ENCODE measurements at places on chromosomes 16 and 17.

GRCh38 chr16:71659471-71659870 is 33.5 kb downstream of the MARVELD3 start:
- DNase-seq: no peak

GRCh38 chr17:4006745-4007211 is 42.5 kb upstream of the ATP2A3 start:
- no peak for DNase-seq

- DNase-seq: no peak
Observed at GRCh38 chr16:28313587-28313986, 21.3 kb downstream of the SBK1 start.

DNA sequence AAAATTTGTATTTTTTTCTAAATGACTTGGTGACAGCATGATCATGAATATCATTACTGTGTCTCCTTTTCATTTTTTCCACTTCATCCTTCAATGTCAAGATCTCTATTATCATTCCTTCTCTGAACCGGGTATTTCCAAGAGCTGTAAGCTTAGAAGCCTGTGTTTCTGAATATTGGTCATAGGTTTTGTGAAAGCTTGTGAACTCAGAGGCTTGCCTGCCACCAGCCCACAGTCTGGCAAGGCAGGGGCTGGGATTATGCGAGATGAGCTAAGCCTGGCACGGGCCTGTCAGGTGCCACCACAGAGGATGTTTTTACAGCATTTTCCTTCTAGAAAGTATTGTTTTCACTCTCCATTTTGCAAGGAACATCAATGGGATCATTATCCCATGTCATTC is 92.8 kb downstream of the MYH10 start:
- no peak for DNase-seq

- DNase-seq: peak; percentile 23
Observed at GRCh38 chr17:59842901-59843652, 49.7 kb downstream of the TUBD1 start.

- no peak for DNase-seq
Observed at GRCh38 chr17:66415366-66416206, 113.2 kb downstream of the PRKCA start.

GRCh38 chr17:55783684-55784245 is 32.9 kb downstream of the PCTP start:
- DNase-seq: no peak

GRCh38 chr16:81554979-81555378 is 110.4 kb downstream of the CMIP start:
- DNase-seq: no peak

DNA sequence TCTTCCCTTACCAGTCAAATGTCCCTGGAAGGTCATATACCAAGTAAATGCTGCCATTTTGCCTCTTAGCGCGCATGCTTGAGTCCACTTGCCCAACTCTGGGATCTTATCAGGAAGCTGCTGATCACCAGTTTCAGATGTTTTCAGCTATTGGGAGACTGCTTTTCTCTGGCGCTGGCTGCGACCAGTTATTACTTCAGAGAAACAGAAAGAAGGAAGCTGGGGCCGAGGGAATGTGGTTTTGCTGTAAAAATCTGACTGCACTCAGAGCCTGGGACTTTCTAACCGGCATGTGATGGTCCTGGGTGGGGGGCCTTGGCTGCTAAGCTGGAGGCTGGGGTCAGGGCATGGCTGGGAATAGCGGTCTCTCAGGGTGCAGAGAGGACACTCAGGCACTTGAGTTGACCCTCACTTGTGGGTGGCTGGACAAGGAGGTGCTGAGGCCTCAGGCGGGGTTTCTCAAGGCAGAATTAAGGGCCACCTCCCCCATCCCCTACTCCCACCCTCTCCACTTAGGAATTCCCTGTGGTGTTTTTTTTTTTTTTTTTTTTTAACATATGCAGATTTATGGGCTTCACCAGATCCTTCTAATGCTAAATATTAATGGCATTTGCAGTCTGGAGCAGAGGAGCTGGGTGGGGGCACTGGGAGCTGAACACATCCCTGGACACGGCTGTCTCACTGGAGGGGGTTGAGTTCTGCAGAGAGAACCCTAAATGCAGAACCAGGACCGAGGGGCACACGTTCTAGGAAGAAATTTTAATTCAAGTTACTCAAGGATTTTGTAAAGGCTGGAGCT is 145.8 kb downstream of the CYLD start:
- DNase-seq: no peak

- DNase-seq: no peak
Observed at GRCh38 chr17:32497431-32498205, 10.8 kb downstream of the CDK5R1 start.

DNA sequence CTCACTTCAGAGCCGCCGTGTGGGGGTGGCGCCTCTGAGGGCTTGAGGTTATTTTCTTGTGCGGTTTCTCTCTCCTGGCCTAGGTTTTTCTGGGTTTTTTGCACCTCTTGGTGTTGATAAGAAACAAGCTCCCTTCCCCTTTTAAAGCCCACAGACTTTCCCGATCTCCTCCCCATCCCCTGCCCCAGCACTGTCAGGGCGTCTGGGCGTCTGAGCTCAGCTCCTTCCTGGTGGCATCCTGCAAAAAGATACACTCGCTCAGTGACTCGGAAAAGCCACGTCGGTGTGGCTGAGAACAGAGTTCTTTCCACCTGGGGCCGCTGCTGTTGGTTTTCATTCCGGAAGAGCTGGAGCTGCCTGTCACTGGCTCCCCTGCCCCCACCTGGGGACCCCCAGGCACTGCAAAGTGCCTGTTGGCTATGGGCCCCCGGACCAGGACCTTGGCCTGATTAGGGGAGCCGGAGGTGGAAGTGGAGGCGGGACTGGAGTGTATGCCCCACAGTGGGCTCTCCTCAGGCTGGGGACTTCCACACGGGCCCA is 14.5 kb downstream of the BAIAP2 start:
- DNase-seq: no peak

GRCh38 chr17:35073991-35074627 is 10.6 kb upstream of the RFFL start:
- no peak for DNase-seq

DNA sequence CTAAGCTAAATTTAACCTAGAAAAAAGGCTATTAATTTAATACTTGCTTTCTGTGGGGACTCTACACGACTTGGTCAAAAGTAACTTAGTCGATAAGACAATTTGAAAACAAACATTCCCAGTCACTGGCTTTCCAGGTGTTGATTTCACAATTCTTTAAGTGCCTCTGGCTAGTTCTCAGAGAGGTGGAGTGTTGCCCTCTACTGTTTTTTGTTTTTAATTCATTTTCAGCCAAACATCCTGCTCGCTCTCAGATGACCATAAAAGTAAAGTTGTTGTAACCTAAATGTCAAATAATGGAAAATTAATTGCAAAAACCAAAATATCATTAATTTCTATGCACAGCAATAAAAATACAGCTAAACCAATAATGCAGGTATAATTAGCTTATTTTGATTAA is 107.1 kb downstream of the MYO1D start:
- DNase-seq: peak; percentile 6

- no peak for DNase-seq
Observed at GRCh38 chr17:21200590-21201297, 13.2 kb downstream of the TMEM11 start.

DNA sequence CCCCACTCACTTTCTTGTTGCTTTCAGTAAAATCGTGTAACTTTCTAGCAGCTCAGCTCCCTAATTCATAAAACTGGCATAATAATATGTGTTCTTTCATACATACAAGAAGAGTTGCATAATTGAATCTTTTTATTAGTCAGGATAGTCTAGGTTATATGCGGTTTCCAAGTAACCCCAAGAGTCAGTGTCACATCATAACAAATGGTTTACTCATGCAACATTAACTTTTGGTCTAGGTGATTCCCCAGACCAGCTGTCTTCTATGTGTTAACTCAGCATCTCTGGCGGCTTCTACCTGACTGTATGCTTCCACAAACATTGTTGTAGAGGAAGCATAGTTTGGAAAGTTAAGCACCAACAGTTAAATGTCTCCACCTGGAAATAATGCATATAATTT is 1000.4 kb downstream of the CDH11 start:
- DNase-seq: no peak

- no peak for DNase-seq
Observed at GRCh38 chr17:8900626-8901585, 33.4 kb upstream of the PIK3R6 start.

DNA sequence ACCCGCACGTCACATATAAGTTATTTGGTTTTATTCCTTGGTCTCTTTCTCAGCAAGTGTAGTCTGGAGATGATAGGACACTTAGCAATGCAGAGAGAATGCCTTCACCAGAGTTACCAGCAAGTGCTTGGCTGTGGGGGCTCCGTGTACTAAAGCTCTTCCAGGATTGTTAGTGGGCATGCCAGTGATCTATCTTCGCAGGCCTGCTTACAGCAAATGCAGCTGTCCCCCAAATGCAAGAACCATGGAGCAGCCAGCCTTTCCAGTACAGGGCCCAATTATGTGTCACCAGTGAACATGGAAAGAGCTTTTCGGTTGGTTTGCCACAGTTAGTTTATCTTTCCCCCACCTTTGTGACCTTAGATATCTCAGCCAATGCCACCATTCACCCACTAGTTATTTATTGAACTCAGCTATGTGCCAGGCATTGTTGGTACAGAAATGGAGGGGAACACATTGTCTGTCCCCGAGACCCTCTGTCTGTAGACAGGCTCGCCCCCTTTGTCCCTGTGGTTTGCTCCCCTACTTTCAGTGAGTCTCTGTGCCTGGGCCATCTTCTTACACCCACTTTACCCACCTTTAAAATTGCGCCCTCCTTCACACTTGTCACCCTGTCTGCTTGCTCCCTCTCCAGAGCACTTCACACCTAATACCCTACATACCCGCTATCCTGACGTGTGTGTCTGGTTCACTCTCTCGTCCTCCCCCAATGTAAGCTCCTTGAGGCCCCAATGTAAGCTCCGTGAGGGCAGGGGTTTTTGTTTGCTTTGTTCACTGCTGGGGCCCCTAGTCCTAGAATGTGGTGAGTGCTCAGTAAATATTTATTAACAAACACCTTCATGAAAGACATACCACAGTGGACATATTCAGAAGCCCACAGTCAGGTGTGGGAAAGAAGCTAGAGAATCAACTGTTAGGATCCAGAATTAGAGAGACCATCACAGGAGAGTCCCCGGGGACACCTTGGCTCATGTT is 13.3 kb downstream of the USP10 start:
- no peak for DNase-seq

GRCh38 chr17:61560071-61560470 is 30.9 kb downstream of the NACA2 start:
- no peak for DNase-seq

DNA sequence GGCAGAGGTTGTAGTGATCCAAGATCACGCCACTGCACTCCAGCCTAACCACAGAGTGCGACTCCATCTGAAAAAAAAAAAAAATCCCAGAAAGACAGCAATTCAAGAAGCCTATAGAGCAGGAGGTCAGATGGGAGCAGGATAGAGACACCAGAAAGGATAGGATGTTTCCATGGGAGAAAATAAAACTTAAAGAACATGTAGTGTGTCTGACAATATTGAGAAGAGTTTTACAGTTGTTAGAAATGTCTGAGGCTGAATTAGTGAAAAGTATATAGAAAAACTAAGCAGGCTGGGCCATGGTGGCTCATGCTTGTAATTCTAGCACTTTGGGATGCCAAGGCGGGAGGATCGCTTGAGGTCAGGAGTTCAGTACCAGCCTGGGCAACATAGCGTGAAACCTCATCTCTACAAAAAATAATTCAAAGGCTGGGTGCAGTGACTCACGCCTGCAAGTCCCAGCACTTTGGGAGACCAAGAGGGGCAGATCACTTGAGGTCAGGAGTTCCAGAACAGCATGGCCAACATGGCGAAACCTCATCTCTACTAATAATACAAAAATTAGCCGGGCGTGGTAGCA is 15.3 kb upstream of the TRIM37 start:
- no peak for DNase-seq

GRCh38 chr17:36196131-36196486 is 449 bp downstream of the CCL3L1 start:
- DNase-seq: no peak

- DNase-seq: no peak
Observed at GRCh38 chr16:20671903-20672302, 25.6 kb downstream of the ACSM1 start.

GRCh38 chr16:49510654-49511305 is 137.2 kb downstream of the C16orf78 start:
- no peak for DNase-seq

GRCh38 chr16:5490499-5490898 is 392.9 kb upstream of the EEF2KMT start:
- no peak for DNase-seq

DNA sequence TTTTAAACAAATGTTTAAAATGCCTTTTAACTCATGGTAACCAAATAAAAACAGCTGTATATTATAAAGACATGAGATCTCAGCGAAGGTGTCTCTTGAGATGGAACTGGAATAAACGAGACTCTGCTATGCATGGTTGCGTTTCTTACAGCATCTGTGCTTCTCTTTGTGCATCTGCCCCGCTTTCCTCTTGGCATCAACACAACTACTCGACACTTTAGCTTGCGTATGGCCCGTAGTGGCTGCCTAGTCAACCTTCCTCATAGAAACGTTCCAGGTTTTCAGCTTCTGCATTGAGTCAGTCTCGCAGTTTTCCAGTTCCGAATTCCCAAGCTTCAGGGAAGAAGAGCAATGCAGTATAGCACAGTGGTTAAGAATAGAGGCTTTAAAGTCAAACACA is 214.9 kb downstream of the CEP112 start:
- DNase-seq: no peak
